ENCODE measurements at places on chromosomes 7 and 10.

DNA sequence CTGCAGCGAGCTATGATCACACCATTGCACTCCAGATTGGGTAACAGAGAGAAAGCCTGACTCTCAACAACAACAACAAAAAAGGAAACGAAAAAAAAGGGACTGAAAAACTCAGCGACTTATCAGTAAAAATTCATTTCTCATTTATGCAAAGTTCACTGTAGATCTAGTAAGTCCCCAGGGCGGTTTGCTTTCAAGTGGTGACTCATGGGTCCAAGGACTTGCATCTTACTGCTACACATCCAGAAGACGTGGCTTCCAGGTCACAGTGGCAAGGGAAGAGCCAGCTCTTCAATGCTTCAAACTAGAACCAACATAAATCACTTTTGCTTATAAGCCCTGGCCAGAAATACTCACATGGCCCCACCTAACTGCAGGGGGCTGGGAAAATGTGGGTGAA is 178.3 kb upstream of the AUTS2 start:
- no peak for DNase-seq

GRCh38 chr7:45972629-45973312 is 51.7 kb upstream of the IGFBP3 start:
- DNase-seq = no peak

GRCh38 chr10:29569795-29570194 is 65.0 kb downstream of the SVIL start:
- DNase-seq = no peak

GRCh38 chr10:42753126-42753506 is 29.5 kb upstream of the BMS1 start:
- peak; percentile 31 for DNase-seq

- DNase-seq = no peak
These were observed 461.9 kb upstream of the KLF6 start for GRCh38 chr10:4246881-4247358.

DNA sequence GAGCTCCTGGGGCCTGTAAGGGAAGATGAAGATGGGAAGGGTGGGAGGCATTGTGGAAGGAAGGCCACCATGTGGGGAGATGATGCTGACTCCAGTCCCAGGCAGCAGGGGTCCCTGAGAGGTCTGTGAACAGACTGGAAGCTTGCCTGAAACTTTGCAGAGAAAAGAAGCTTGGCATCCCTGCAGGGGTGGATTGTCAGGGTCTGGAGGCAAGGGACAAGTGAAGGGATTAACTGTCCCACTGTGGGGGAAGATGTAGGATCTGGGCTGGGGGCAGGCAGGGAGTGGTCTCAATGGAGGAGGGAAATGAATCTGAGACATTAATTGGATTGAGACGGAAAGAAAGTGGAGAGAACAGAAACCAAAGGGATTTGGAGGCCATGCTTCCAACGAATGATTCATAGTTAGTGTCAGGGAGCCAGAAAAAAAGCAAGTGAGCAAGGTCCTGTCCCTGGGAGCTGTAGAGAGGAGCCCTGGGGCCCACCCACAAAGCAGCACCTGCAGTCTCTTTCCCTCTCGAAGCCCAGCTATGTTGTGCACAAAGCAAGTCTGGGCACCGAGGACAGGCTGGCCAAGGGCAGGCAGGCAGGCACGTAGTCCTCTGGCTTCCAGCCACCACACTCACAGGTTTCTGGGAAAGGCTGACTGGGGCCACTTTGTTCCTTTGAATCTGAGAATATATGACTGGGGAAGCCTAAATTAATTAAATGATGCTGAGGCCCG is 4.7 kb upstream of the SLC18A3 start:
- DNase-seq = no peak

GRCh38 chr7:92753614-92754013 is 82.8 kb downstream of the CDK6 start:
- DNase-seq = no peak

GRCh38 chr7:26167303-26167934 is 15.4 kb downstream of the NFE2L3 start:
- no peak for DNase-seq

GRCh38 chr7:55641811-55642210 is 69.5 kb upstream of the VOPP1 start:
- no peak for DNase-seq

DNA sequence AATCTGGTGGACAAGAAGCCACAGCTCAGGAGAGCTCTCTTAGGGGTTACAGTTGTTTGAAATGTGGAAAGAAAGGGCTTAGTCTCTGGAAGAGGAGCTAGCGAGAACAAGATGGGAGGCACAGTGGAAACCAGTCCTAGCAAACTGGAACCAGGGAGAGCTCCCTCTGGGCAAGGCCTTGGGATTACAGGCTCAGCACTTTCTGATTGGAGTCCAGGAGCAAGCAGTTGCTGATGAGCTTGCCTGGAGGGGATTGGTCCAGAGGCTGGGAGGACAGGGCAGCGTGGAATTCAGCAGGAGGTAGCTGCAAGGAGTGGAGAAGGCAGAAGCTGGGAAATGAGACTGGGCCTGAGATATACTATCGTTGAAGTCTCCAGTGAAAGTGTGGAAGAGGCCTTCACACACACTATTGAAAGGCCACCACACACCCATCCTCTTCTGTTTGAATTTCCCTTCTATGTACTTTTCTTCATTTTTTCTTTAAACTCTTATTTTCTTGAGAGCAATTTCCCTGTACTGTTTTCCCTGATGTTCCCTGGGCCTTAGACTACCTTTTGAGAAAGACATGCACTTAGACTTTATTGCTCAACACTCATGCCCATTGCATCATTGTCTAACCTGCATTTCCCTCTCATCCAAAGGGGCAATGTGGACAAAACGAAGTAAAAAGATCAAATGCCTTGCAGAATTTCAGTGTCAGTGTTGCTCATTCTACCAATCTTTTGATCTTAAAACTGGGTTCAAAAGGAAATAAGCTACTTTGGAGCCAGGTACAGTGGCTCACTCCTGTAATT is 57.8 kb upstream of the LANCL2 start:
- no peak for DNase-seq

- DNase-seq = no peak
These were observed 36.2 kb upstream of the FAM133B start for GRCh38 chr7:92626281-92626809.

DNA sequence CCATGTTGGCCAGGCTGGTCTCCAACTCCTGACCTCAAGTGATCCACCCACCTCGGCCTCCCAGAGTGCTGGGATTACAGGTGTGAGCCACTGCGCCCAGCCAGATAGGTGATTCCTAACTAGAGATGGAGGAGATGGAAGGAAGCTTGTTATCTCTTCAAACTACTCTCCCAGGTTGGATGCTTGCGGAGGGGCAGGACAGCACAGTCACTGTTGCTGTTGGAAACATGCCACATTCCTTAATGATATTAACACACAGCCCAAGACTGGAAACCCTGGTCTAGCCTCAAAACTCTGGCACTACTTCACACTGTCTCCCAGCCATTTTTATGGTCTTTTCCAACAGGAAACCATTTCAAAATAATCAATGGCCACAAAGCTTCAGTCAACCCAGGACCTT is 468.8 kb upstream of the NRP1 start:
- no peak for DNase-seq

DNA sequence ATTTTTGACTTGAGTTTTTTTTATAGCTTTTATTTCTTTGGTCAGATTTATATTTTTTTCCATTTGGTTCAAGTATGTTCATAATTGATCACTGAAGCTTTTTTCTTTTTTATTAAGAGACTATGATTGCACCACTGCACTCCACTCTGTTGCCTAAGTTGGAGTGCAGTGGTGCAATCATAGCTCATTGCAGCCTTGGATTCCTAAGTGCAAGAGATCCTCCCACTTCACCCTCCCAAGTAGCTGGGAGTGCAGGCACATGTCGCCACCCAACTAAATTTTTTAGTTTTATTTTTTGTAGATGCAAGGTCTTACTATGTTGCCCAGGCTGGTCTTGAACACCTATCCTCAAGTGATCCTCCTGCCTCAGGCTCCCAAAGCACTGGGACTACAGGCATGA is 97.7 kb upstream of the KIF5B start:
- no peak for DNase-seq

- DNase-seq = no peak
These were observed 593.4 kb upstream of the GHITM start for GRCh38 chr10:83545901-83546391.

DNA sequence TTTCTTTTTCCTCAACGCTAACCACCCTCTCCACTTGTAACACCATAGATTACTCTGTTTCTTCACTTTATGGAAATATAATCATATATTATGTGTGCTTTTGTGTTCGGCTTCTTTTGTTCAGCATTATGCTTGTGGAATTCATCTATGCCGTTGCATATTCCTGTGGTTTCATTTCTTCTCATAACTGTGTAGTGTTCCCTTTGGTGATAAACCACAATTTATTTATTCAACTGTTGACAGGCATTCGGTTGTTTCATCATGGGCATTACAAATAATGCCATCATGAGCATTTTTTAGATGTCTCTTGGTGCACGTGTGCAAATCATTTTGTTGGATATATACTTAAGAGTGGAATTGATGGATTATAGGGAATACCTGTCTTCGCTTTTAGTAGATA is 12.1 kb downstream of the AVL9 start:
- DNase-seq = no peak

DNA sequence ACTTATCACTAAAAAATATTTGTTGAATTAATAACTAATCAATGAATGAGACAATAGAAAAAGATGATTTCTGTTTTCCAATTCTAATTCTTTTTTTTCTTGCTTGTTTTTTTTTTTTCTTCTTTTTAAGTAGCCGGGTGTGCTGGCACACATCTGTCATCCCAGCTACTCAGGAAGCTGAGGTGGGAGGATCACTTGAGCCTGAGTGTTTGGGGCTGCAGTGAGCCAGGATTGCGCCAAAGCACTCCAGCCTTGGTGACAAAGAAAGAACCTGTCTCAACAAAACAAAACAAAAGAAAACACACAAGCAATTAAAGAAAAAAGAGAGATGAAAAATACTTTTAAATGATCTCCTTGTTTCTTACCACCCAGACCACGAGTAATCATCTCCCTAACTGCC is 1109.3 kb downstream of the REEP3 start:
- no peak for DNase-seq

GRCh38 chr10:775245-776075 is 86.0 kb upstream of the DIP2C start:
- DNase-seq = no peak

DNA sequence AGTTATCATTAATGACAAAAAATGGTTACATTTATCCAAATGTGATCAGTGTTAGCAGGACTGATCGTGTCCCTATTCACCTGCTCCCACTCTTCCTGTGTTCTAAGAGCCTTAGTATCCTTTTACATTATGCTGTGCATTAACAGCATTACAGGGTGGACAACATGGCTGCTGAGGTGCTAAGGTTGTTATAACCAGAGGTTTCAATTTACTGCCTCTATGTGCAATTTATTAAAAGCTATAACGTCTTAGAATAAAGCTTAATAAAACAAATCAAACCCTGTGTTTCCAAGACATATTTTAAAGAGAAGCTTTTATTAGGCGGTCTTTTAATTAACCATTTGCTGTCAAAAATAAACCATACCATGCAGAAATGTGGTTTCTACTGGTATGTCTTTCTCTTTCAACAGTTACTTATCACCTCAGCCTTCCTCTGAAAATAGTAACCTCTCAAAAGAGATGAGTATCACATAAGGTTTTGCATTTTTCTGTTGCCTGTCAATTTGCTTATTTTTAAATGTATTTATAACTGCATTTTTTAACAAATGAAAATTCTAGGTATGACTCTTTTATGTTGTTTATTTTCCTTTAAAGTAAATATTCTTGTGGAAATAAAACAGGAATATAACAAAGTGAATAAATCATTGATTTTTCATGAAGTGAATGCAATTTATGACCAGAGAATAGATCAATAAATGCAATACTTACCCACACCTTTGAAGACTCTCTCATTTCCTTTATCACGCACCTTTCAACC is 849.8 kb upstream of the SORCS1 start:
- no peak for DNase-seq

- no peak for DNase-seq
These were observed 158.5 kb downstream of the C10orf105 start for GRCh38 chr10:71561003-71561574.

DNA sequence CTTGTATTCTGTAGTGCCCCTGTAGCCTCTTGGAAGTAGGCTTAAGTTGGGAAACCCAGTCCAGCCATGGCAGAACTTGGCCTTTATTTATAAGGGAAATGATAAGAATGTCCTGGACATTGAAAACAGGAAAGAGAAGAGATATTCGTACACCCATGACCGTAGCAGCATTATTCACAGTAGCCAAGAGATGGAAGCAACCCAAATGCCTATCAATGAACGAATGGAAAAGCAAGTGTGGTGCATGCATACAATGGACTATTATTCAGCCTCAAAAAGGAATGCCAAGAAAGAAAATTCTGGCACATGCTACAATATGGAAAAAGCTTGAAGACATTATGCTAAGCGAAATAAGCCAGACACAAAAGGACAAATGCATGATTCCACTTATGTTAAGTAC is 315.3 kb downstream of the CXCL12 start:
- DNase-seq = no peak

- no peak for DNase-seq
These were observed 64.7 kb downstream of the SLIT1 start for GRCh38 chr10:97121041-97121440.

GRCh38 chr7:12337095-12337494 is 66.6 kb downstream of the VWDE start:
- no peak for DNase-seq

DNA sequence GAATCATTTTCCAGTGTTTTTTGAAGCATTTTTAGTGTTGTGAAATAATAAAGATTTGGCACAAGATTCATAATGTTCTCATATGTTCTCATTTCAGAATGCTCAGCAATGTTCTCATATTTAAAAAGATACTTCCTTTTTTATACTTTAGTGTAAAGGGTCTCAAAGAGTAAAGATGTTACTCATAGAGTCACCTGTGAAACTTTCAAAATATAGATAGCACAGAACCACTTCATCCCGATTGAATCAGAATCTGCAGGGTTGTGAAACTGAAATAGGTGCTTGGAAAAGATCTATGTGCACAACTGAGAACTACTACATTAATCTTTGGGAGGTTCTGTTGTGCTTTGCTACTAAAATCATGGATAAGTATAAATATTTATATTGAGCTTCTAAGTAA is 144.7 kb downstream of the MDFIC start:
- DNase-seq = no peak

- no peak for DNase-seq
These were observed 16.9 kb downstream of the ZNF713 start for GRCh38 chr7:55903985-55904759.

DNA sequence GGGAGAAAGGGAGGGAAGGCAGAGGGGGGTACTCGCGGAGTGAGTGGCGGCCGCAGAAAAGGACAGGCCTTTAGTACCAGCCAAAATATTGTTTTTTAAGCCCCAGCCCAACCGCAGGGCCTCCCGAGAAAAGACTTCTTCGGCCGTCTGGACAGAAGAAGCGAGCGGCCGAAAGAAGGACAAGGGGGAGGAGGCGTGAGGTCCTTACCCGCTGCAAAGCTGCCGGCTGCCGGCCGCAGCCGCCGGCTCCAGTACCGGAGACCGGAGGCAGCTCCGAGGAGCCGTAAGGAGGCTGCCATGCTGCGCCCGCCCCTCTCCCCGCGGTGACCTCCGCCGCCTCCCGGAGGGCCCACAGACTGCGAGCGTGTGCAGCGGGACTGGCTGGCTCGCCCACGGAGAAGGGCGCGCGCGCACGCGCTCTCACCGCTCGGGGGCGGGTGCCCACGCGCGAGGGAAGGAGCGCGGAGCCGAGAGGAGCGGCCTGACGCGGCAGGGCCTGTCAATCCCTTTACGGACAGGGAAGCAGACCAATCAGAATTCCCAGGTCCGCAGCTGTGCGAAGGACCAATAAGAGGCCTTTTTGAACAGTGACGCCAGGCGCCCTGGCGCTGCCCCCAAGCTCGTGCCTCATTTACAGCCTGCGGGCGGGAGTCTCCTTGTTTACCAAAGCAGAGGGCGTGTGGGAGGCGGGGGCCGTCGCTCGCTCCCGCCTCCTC is at the start of gene HIBADH:
Gene HIBADH (minus strand): TSS at position 394 of the 716 bp plus-strand sequence. CDS start 95 bp downstream, at position 299.
- peak; percentile 84 for DNase-seq

GRCh38 chr7:464454-465401 is 54.9 kb downstream of the PDGFA start:
- DNase-seq = no peak
